ENCODE measurements at places on chromosomes 13 and 19. TPM values are rescaled to one million over a fixed set of nuclear protein-coding genes. Genes with fewer than 3 reads are reported as not detected.
A peak's percentile ranks its signal among the peaks of the same experiment; 100 is the strongest.

The STOML3 gene
- 1.2 TPM for total RNA-seq

DNA sequence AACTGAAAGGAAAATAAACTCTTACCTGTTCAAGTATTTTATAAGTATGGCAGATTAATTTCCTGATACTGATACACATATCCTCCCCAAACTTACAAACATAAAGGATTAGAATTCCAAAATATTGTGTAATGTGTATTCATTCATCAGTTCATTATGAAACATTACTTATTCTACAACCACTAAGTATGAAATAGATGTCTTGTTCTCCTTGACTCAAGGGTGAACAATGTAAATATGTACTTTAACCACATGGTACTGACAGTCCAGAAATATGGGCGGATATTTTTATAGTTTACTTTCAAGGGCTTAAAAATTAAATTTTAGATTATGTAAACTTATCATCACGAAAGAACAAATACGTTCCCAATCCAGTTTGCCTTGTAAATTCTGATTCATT is 334.0 kb downstream of the LIG4 start:
- H3K4me1 ChIP-seq, result no peaks in the 10 kb centered on the region
- H3K27ac ChIP-seq, result no peak overlapping the region
- H3K27me3 ChIP-seq, result no peaks in the 10 kb centered on the region
- no peak overlapping the region for H3K4me3 ChIP-seq
- DNase-seq, result no peak

- DNase-seq, result no peak
- no peaks in the 10 kb centered on the region for H3K27me3 ChIP-seq
- H3K4me3 ChIP-seq, result no peak overlapping the region
- no peaks in the 10 kb centered on the region for H3K4me1 ChIP-seq
- H3K27ac ChIP-seq, result no peak overlapping the region
Observed at GRCh38 chr13:38535261-38535660, 151.6 kb upstream of the FREM2 start.

- H3K4me1 ChIP-seq, result peaks cover 9% of the 10 kb centered on the region
- no peak for DNase-seq
- no peaks in the 10 kb centered on the region for H3K27me3 ChIP-seq
- H3K36me3 ChIP-seq, result no peaks in the 10 kb centered on the region
- H3K4me3 ChIP-seq, result peak overlapping the region; percentile 28
- peak overlapping the region; percentile 63 for H3K27ac ChIP-seq
Observed at GRCh38 chr19:57171551-57172081, 4.3 kb upstream of the DUXA start.

Measured in upper lobe of left lung (tissue), 6 donors.